ENCODE measurements at places on chromosomes 3 and 15.

- DNase-seq, result no peak
These were observed 4.2 kb upstream of the DAPK2 start for GRCh38 chr15:64050281-64051092.

DNA sequence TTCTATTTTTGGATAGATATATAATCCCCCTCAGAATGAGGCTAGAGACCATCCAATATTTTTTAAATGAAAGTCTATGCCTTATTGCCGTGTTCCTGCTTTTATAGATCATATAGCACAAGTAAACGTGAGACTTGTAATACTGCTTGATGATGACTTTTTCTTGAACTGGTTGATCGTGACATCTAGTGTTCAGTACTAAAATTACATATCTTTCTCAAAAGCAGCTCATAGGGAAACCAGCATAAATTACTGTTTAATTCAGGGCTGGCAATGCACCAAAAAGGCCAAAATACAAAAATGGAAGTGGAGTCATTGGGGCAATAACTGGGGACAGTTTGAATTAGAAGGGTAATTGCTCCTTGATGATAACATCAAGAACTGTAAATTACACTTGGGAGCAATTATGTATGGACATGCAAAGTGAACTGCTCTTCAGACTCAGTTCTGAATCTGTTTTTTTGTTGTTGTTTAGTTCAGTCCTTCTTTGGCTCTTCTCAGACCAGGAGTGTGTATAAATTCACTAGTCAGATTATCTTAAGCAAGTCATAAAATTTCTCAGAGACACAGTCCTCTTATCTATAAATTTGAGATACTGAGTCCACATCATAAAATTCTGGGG is 325.3 kb downstream of the THSD4 start:
- no peak for DNase-seq

DNA sequence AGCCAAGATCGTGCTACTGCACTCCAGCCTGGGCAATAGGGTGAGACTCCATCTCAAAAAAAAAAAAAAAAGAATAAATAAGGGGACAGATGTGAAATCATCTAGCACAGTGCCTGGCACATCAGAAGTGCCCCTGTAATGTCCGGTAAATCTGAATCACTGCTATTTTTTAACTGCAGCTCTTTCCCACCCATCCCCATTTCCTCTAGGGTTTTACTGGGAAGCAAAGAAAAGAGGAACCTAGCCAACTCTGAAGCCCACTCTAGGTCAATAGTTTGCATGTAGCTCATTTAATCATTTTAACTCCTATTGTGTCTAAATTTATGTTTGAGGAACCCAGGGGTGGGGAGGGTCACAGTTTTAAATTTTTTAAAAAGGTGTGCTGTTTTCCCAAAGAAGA is 26.0 kb downstream of the MAGI1 start:
- DNase-seq, result no peak

- no peak for DNase-seq
These were observed 775.9 kb downstream of the AGBL1 start for GRCh38 chr15:86855307-86856291.

GRCh38 chr15:67187351-67187854 is 67.1 kb downstream of the AAGAB start:
- peak; percentile 4 for DNase-seq

DNA sequence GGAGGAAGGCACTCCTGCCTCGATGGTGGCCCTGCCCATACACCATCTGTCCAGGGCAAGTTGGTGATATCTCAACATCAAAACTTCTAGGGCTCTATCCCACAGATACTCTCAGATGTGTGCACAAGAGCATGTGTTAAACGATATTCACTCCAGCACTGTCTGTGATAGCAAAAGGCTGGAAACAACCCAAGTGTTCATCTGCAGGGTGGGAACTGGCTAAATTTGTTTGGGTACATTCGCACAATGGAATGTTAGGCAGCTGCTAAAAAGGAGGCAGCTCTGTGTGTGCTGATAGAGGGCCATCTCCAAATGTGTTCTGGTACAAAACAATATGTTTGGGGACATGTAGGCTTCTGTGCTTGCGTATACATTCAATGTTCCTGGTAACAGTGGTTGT is 19.8 kb downstream of the IGDCC4 start:
- no peak for DNase-seq

DNA sequence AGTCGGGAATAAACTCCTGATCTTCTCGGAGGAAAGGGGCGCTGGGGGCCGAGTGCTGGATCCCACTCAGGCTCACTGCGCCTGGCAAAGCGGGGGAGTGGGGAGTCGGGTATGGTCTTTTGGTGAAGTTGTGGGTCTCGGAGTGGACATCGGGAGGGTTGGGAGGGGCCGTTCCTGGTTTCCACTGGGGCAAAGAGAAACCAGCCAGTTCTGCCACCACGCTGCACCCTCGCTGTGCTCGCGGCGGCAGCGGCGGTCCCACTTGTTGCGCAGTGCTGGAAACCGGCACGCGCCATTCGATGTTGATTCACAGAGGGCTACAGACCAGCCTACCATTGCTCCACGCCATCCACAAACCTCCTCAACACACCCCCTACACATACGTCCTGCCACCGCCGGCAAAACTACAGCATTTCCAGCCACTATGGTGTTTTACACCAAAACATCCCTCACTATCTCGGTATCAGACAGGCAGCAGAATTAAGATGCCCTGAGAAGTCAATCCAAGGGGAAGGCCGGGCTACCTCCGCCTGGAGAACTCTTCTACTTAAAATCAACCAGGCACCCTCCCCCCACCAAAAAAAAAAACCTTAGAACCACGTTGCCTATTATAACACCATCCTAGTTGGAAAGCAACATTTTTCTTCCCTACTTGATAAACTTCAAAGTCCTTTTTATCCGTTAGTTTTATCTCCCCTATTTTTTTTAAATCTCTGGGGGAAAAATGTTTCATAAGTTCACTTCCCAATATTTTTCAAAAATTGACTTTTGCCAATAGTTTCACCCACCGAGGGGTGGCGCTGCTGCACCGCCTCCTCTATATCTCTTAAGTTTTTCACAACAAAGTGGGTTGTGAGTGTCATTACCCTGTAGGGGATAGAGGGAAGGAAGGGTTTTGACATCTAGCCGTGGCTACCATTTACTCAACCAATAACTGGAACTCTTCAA is 3.6 kb downstream of the BCL6 start:
- peak; percentile 82 for DNase-seq

DNA sequence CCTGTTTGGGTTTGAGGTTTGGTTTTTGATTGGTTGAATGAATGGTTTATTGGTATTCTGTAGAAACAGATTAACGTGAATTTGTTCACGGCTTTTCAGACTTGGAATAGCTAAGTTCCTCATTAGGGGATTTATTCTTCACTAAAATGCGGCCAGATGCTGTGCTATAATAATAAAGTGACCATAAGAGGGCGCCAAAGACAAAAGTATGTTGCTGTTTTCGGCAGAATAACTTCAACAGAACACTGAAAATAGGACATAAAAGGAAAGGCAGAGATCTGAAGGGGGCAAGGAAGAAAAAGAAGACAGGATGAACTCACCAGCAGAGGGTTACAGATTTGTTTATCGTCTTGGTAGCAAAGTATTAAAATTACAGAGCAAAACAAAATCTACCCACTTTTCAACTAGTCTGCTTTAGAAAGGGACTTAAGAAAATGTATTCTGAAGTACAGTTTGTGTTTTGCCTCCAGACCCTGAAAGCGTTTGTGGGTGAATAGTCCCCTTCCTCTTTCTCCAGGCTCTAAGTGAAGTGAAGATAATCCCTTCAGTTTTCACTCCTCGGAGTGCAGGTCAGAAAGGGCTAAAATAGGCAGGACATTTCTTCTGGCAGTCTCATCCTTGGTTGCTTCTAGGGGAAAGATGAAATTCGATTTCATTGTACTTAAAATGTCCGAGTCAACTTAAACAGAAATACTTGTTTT is 147.6 kb downstream of the IL20RB start:
- no peak for DNase-seq

GRCh38 chr3:26984416-26985390 is 362.1 kb downstream of the LRRC3B start:
- no peak for DNase-seq

GRCh38 chr3:4988983-4989834 is 10.0 kb downstream of the BHLHE40 start:
- DNase-seq, result no peak

DNA sequence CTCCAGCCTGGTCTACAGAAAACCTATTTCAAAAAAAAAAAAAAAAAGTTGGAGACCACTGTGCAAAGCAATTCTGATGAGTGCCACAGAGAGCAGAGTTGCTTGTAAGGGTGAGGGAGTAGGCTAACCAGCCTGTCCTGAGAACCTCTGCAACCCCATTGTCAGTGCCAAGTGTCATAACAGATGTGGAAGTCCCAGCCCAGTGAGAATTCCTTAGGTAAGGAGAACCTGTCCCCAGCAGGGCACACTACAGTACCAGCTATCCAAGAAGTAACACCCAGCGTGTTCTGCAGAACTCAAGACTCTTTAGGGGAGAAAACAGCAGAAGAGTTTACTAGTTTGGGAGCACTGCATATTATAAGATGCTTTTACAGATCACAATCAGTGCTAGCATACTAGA is 156.3 kb downstream of the LIPC start:
- DNase-seq, result no peak

- DNase-seq, result no peak
These were observed 82.4 kb upstream of the PLCL2 start for GRCh38 chr3:16802389-16802788.

- DNase-seq, result no peak
These were observed 121.7 kb upstream of the PRR20G start for GRCh38 chr3:127409421-127410136.

DNA sequence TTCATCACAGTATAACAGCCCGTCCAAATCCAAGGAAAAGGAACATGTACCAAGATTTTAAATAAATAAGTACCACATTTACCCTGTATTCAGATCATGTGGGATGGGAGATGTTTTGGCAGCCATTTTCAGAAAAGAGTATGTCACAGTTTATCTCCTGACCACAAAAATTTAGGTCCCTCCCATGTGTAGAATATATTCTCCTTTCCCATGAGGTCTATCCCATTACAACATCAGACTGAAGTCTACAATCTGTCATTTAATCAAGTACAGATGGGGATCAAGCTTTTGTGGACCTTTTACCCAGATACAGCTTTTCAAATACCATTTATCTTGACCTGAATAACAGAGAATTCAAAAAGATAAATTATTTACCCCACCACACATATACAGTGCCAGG is 444.5 kb downstream of the PLOD2 start:
- no peak for DNase-seq

DNA sequence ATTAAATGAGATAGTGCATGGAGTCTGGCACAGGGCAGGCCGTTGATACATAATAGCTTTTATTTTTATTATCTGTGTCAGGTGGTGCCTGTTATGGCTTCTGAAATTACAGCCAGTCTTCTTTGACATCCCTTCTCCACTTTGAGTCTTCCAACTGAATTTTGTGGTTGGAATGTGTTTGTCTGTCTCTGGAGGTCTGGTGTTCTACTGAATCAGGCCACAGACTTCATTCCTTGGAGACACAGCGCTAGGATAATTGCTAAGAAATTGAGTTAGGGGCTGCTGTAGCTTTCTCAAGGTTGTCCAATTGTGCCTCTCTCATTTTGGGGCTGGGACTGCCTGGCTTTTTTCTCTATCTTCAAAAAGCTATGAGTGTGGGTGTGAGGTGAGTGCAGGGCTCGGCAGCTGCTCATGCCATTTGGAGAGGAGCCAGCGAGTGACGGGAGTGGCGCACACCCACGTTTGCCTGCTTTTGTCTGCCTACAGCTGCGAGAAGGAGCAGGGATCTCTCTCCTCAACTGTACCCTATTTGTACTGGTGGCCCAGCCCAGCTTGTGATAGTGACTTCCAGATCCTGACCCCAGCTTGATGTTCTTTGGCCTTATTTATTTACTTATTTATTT is 49.8 kb upstream of the SYN2 start:
- no peak for DNase-seq

- no peak for DNase-seq
These were observed 186.1 kb downstream of the FMN1 start for GRCh38 chr15:33008284-33008995.

GRCh38 chr3:107421170-107421792 is 44.0 kb downstream of the CCDC54 start:
- no peak for DNase-seq

- DNase-seq, result no peak
These were observed 384.7 kb downstream of the MFSD1 start for GRCh38 chr3:159186581-159186980.

GRCh38 chr3:136135039-136135802 is 60.9 kb downstream of the MSL2 start:
- no peak for DNase-seq

DNA sequence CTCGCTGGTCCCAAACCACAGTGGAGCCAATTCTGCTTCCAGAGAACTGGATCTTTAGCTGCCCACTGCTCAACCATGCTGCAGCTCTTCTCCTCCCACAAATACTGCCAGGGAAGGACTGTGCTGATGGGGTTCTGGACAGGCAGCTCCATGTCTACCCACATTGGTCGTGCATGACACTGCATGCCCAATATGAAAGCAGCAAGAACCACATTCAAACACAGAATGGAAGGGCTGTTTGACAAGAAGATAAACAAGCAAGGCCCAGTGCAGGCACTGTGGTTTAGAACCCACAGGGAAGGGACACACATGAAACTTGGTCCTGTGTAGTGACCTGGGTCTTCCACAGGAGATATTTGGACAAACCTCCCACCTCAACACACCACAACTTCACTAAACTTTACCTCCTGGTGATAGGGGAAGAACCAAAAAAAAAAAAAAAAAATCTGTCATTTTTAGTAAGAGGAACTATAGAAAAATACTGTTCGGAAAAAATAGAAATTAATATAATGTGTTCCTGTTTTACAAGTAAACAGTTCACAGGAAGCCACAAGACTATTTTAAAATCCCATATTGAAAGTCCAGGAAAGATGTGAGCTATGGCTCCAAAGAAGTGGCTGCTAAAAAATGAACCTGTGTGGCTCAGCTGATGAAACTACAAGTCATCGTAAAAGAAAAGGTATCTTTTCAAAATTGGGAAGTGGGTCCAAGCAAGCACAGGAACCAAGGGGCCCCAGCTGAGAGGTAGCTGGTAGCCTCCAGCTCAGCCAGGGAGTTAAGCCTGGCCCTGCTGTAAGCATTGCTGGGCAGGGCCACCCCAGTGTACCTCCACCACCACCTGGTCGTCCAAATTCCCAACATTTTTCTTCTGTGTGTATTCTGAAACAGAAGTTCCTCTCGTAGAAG is 77.7 kb upstream of the ACAN start:
- DNase-seq, result no peak

DNA sequence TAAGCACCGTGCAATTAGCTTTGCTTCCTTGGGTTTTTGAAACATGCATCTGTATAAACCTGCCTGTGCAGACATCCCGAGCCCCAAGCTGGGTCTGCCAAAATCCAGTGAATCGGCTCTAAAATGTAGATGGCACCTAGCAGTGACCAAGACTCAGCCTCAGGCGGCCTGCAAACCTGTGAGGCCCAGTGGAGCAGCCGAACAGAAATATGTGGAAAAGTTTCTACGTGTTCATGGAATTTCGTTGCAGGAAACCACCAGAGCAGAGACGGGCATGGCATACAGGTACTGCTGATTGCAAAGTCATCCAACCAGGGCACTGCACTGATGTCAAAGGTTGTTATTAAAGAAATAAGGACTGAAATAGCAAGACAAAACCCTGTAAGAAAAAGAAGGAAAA is 22.8 kb downstream of the KCNAB1 start:
- no peak for DNase-seq

GRCh38 chr3:64344721-64345207 is 119.5 kb upstream of the PRICKLE2 start:
- no peak for DNase-seq

All from activated CD4-positive, alpha-beta memory T cell treated with anti-CD3 and anti-CD28 coated beads, Interleukin-2, amount 10 ng/mL, durations not matched to agents 7 days and 5 days (primary cell).